ENCODE measurements at places on chromosomes 2 and 18.
A peak's percentile ranks its signal among the peaks of the same experiment; 100 is the strongest.

DNA sequence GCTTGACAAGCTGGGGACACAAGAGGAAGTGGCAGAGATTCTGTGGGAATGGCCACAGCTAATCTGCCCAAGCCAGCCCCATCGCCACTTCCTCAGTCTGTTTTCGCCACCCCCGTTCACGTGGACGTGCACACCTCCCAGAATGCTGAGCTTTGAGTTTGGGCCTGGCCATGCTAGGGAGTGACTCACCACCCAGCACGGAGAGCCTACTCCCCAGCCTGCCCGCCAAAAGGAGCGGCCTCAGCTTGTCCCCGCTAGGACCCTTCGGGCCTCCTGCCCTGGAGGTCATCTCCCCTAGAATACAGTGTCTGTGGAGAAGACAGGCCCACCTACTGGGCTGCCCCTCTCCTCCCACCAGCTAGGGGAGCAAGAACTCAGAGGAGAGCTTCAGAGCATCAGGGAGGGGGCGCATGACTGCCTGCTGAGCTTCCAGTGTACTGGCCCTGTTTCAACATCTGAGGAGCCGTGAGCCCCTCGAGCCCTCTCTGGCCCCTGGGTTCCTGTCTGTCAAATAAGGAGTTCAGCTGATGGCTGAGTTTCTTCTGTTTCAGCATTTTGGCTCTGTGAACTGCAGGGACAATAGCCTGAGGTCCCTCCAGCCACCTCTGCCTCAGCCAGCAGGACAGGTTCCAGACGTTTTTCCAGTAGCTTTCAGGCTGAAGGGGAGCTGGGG is 5.1 kb downstream of the SLC35F6 start:
- DNase-seq: peak; percentile 67

GRCh38 chr18:75438891-75439290 is 11.4 kb upstream of the SMIM21 start:
- DNase-seq: no peak

- DNase-seq: no peak
Measured at GRCh38 chr2:199851501-199851810, 464 bp upstream of the FTCDNL1 start.

GRCh38 chr18:63617049-63617914 is 26.8 kb downstream of the SERPINB4 start:
- no peak for DNase-seq

DNA sequence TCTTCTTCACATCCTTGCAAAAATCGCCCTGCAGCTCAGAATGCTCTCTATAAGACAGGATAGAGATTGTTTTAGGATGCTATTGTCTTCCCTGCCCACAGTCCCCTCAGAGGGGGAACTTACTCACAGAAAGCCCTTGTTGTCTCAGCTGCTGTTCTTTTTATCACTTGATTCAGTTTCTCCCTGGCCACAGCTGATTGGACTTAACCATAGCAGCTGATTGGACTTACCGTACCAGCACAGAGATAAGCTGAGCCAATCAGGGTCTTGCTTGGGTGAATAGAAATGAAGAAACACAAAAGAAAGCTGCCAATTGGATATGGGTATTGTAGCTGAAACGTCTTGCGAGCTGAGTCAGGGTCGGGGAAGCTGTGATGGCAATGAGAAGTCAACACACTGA is 194.2 kb upstream of the MEX3C start:
- no peak for DNase-seq

- no peak for DNase-seq
Measured at GRCh38 chr18:24317370-24317769, 80.3 kb downstream of the OSBPL1A start.

GRCh38 chr2:104844807-104845551 is 8.9 kb upstream of the POU3F3 start:
- no peak for DNase-seq

GRCh38 chr18:68937029-68937599 is 139.2 kb downstream of the CCDC102B start:
- DNase-seq: no peak

DNA sequence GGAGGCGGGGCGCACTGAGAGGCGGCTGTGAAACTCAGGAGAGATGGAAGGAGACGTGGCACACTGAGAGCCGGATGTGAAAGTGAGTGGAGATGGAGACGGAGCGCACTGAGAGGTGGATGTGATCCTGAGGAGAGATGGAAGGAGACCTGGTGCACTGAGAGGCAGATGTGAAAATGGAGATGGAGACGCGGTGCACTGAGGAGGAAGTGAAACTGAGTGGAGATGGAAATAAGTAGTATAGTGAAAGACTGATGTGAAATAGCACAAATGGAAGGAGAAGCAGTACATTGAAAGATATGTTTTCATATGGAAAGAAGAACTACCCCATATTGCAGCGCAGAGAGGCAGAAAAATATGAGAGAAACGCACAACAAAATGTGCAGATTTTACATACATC is 281.6 kb upstream of the RGPD4 start:
- DNase-seq: no peak

DNA sequence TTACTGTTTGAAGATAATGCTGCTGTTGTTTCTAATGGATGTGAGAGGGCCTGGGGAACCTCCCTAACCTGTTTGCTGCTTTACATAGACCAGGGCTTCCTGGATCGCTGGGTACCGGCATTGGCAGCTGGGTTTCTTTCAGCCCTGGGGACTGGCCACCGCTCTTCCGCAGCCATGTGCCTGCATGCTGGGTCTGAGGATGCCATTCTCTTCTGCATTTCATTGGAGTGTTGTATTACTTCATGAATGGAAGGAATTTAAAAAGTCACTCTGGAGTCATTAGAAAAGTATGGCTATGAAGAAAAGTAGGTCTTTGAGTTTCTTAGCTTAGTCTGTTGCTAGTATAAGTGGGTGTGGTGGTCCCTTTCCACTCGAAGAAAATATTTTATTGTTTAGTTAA is 107.3 kb upstream of the MGAT5 start:
- DNase-seq: no peak

DNA sequence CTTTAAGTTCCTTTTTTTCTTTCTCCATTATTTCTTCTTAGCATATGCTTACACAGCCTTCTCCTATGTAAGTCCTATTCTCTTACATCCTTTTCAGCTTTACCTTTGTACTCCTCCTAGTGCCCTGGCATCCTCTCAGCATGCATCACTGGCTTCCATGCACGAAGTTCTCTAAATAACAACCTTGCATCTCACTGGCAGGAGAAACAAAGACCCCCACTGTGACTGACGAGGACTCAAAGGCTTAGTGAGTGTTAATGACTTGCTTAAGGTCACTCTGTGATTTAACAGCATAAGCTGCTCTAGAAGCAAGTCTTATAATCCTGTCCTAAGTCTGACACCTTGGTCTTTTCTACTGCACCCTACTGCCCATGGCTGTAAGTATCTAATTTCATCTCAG is 1236.0 kb upstream of the CELF4 start:
- no peak for DNase-seq

DNA sequence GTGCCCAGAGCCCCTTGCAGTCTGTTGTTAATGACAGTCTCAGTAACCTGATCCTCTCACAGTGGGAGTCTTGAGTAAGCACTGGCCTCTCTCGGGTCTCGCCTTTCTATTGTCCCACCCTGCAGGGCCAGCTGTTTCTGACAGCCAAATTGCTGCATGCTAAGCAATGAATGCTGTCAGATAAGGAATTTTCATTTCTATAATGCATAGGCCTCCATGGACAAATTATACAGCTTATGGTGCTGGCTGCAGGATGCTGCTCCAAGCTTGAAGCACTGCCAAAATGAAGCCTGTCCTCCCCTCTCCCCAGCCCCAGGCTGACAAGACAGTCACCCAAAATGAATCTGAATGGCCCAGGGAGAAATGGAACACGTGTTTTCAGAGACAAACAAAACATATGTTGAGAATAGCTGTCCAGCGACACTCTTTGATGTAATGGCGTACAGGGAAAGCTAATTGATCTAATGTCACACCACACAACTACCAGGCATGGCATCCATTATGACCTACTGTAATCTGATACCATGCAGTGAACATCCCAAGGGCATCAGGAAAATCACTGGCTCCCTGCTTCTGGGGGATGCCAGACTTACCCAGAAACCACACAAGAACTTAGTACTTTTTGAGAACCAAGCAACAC is 36.8 kb downstream of the ACVR1 start:
- peak; percentile 26 for DNase-seq

DNA sequence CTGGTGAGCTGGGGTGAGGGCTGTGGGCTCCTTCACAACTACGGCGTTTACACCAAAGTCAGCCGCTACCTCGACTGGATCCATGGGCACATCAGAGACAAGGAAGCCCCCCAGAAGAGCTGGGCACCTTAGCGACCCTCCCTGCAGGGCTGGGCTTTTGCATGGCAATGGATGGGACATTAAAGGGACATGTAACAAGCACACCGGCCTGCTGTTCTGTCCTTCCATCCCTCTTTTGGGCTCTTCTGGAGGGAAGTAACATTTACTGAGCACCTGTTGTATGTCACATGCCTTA is 10.5 kb downstream of the PROC start:
- no peak for DNase-seq

DNA sequence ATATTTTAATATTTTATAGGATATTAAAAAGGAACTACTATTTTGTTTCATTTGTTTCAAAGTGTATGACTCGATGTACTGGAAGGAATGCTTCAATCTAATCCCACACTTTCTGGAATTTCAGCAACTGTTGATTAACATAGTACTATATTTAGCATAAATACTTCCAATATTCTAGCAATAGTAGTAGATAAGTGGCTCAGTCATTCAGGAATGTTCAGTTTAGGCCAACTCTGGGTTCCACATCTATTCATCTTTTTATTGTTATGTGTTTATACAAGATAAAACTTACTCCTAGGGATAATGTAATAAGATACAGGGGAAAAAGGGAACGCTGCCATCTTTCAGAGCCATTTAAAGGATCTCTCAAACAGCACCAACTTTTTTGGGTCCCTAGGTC is 22.3 kb upstream of the ORC2 start:
- no peak for DNase-seq

DNA sequence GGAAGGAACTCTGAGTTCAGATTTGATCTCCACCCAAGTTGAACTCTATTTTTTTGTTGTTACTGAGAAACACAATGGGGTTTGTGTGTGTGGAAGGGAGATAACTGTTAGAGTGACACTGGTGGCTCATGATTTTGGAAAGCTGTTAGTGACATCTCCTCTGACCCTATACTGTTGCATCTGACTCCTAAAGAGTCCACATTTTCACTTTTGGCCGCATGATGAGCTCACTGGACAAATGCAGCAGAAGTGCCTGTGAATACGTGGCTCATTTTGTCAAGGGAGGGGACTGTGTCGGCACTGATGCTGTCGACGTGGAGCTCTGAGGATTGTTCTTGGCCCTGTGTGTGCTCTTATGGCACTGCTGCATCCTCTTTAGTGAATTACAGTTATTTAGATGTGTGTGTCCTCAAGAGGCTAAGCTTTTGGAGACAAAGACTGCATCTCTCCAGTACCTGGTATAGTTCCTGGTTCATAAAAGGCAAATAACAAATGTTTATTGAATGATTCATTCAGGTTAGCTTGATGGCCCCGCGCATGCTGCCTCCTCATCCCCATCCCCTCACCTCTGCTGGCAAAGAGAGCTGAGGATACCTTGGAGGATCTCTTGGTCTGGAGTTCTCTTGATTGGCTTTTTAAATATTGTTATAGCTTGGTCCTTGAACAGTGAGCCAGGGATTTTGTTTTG is 135.4 kb downstream of the PHLPP1 start:
- no peak for DNase-seq

- DNase-seq: peak; percentile 59
Measured at GRCh38 chr18:48939205-48940097, 11.3 kb downstream of the SMAD7 start.

GRCh38 chr2:113854970-113855740 is 34.7 kb upstream of the ACTR3 start:
- DNase-seq: no peak

- no peak for DNase-seq
Measured at GRCh38 chr2:145887915-145888314, 1368.0 kb upstream of the ZEB2 start.

DNA sequence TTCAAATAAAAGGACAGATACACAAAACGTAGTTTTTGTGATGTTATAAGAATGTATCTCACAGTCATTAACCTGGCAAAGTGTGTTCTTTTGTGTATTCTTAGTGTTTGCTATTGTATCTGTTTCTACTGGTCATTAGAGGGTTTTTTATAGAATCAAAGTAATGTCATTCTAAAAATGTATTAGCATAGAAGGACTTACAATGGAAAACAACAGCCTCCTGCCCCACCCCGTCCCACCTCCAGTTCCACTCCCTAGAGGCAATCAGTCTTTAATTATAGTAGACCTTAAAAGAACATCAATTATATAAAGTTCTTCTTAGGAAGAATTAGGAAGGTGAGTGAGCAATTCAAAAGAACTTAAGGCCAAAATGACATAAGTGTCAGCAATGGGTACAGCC is 13.8 kb downstream of the DNAJC27 start:
- no peak for DNase-seq

DNA sequence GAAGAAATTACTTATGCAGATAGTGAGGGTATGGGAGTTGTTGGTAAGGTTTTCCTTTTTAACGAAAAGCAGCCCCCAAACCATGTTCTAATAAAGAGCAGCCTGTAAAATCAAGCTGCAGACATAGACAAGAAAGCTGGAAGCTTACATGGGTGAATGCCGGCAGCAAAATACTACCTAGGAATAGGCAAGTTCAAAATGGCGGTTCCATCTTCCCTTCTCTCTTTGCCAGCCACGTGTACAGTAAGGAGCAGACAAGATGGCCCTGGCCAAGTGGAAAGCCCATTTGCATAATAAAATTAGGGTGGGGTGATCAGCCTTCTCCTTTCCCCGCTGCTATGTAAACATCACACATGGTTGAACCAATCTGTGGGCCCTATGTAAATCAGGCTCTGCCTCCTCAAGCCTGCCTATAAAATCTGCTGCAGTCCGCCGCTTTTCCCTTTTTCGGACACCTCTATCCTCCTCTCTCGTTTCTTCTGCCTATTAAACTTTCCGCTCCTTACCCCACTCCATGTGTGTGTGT is 155.0 kb downstream of the ZBTB7C start:
- no peak for DNase-seq

DNA sequence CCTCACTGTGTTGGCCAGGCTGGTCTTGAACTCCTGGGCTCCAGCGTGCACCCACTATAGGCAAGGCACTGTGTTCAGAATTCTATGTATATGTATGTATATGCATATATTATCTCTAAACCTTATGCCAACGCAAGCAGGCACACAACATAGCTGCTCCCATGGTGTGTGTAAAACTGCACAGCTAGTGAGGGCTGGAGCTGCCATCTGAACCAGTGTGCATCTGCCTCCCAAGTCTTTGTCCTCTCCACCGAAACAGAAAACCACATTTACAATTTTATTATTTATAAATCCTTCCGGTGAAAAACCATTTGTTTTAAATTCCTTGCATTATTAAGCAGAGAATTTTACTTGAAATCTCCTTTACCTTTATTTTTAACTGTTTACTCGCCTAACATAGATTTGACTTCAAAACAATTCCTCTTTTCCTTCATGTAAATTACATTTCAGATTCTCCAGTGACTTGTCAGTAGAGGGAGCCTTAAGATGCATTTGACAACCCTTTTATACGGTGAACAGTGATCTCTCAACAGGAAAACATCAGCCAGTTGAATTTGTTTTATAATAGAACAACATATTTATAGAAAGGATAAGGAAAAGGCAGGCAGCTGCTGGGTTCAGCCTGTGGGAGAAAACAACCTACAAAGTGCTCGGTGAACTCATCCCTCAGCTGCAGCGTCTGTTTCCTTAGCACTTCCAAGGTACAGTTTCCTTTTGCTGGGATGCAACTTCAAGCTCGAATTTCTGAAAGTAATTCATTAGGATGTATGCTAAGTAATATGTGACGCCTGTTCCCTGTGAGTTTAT is 101.2 kb downstream of the MYT1L start:
- no peak for DNase-seq

GRCh38 chr18:55189972-55190371 is 230.7 kb upstream of the CCDC68 start:
- DNase-seq: no peak
